ENCODE measurements at places on chromosomes 3 and 15.

DNA sequence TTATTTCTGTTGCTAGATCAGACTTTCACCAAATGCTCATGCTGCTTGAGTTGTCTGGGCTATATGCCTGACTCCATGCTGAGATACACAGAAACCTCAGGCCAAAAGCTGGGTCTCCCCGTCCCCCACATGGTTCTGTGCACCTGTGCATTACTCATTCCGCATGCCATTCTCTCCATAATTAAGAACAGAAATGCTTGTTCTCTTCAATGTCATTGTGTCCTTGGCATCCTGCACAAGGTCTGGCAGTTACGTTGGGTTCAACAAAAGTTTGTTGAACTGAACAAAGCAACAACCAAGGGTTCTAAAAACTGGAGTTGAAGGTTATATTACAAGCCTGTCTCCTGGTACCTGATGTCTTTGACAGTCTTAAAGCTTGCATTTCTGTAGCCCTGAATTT, 177.5 kb downstream of the FNDC3B start:
- DNase-seq = no peak

- DNase-seq = peak; percentile 42
Measured at GRCh38 chr3:197352382-197352781, 54.0 kb upstream of the DLG1 start.

GRCh38 chr15:59138243-59138642, 33.3 kb downstream of the CCNB2 start:
- peak; percentile 72 for DNase-seq

- DNase-seq = no peak
Measured at GRCh38 chr3:110178965-110179364, 841.6 kb upstream of the DPPA4 start.

GRCh38 chr3:11459186-11459824, 184.4 kb downstream of the VGLL4 start:
- no peak for DNase-seq

DNA sequence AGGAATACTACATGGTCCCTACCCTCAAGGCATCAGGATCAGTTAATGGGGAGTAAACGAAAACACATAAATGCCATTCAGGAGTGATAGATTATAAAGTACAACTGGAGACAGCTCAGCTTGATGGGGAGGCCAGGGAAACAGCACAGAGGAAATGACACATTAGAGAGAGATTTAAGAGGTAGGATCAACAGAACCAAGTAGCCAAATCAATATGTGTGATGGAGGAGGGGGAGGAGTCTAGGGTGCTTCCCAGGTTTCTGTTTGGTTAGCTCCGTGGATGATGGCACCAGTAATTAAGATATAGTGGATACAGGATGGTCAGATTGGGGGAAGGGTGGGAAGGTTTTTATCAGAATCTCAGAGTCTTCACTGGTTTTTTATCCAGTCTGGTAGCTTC, 229.5 kb upstream of the ROPN1 start:
- no peak for DNase-seq

DNA sequence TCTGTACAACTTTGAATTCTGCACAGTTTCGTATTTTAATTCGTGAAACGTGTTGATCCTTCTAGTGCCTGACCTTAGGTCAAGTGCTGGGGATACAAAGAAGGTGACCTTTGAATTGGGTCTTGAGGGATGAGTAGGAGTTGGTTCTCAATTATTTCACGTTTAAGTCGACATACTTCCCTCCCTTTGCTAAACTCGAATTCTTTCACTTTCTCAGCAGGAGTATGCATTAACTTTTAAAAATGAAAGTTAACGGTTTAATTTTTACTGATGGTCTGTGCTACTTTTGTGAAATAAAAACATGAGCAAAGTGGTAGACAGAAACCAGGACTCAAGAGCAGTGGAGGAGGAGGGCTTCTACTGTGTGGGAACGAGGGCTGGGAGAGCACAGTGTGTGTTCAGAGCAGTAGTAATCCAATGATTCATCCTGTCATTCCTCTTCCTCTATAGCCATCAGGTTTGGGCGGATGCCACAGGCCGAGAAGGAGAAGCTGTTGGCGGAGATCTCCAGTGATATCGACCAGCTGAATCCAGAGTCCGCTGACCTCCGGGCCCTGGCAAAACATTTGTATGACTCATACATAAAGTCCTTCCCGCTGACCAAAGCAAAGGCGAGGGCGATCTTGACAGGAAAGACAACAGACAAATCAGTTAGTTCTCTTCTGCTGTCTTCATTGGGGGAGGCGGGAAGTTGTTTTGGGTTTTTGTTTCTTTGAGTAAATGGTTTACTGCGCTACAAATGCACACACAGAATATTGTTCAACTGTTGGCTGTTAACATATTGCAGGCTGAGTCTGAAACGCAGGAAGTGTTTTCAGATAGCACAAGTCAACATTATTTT, 78.6 kb upstream of the TSEN2 start:
- DNase-seq = no peak

DNA sequence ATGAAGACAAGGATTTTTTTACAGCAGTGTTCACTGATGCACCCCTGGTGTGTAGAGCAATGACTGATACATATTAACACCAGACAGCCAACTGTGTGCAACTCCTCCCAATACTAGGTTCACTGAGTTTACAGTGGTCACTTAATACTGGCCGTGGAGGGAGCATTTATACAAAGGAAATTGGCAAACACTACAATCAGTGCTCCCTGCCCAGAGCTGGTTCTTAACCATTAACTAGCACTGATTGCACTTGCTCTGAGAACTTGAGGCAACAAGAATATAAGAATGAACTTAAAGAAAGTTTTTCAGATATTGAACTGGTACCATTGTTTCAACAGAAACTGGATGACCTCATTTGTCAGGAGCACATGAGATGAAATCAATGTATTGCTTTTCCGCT, 110.6 kb downstream of the MAGI1 start:
- DNase-seq = no peak

DNA sequence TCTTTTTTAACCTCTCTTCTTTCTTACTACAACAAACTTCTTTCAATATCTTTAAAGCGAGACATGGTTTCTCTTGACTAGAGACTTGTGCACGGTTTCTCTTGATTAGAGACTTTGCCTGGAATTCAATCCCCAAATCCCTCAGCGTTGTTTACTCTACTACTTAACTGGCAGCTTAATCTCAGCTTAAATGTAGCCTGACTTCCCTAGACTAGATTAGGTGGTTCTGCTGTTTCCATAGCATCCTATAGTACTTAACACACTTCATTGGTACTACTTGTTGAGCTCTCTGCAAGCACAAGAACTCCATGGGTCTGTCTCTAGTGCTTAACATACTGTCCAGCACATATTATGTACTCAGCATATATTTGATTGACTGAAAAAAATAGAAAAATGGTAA, 168.2 kb upstream of the GPR149 start:
- no peak for DNase-seq

DNA sequence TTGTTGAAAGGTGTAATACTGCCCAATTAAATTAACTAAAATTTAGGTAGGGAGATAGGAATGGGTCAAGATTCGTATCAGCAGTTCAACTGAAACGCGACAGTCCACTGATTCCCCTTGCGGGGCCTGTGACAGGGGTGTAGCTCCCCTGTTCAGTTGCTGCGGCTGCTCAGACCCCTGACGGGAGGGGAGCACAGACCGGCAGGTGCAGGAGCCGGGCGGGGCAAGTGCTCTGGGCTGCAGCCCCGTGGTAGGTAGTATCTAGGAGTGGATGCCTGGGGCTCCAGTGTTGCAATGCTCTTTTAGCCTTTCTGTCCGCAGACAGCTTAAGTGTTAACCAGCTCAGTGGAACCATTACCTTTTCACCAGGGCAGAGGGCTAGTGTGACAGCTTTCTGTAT, 164.9 kb downstream of the ROBO2 start:
- DNase-seq = no peak

DNA sequence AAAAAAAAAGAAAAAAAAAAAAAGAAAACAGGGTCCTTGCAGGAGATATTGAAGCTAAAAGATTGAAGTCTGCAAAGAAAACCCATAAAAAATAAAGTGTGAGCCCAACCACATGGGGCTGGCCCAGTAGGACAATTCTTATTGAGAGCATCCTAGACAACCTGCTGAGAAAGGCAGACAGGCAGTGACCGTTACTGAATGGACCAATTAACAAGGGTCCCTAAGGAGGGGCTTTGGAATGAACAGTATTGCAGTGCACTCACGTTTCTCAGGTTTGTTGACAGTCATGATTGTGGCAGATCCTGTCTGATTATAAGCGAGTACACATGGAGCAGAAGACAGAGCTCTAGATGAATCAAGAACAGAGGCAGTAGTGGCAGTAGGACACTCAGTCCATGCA, 168.6 kb downstream of the LSAMP start:
- no peak for DNase-seq

GRCh38 chr3:152177757-152178156, 91.0 kb upstream of the MBNL1 start:
- no peak for DNase-seq

DNA sequence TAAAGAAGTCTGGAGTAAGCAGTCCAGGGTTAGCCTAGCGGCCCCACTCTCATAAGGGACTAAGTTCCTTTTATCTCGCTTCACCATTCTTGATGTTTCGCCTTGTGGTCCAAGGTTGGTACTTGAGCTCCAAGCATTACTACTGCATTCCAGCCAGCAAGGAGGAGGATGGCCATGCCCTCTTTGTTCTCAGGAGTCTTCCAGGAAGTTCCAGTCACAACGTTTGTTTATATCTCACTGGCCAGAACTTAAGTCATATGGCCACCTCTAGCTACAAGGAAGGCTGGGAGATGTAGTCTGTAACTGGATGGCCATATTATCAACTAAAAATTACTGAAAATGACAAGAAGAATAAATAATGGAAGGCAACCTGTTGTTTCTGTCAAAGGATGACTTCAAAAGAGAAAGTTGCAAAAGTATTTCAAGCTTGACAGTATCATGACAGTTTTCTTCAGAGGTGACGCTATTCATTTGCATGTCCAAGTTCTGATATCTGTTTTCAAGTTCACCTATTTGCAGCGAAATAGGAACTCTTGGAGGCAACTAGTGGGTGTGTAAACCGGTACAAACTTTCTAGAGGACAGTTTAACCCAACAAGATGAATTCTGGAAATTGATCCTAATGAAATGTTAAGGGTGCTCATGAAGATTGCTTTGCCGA, 118.6 kb downstream of the PGPEP1L start:
- DNase-seq = no peak
